ENCODE measurements at places on chromosomes 12 and 14.

DNA sequence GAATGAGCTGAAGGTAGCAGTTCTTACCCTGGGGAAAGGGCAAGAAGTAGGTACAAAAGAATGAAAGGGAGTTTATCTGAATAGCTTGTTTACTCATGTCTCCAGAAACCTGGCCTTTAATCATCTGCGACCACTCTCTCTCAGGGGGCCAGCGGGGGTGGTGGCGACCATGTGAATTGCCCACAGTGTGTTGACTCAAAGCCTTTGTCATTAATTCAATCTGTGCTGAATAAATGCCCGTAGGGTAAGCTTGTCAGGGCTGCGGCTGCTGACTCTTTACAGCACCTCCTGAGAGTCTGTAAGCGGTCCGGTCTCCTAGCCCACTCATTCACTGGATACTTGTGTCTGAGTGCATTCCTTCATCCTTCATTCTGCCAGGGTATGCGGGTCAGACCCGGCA is 874.4 kb downstream of the SLC6A15 start:
- DNase-seq, result no peak

DNA sequence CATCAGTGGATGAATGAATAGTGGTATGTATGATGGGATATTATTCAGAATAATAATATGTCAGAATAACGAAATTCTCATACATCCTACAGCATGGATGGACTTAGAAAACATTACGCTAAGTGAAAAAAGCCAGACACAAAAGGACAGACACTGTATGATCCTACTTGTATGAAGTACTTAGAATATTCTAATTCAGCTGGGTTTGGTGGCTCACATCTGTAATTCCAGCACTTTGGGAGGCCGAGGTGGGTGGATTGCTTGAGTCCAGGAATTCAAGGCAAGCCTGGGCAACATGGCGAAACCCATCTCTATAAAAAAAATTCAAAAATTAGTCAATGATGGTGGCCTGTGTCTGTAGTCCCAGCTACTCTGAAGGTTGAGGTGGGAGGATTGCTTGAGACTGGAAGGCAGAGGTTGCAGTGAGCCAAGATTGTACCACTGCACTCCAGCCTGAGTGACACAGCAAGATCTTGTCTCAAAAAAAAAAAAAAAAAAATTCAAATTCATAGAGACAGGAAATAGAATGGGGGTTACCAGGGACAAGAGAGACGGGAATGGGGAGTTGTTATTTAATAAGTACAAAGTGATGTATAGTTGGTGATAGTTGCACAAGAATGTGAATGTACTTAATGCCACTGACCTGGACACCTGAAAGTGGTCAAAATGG is 132.3 kb downstream of the CHST11 start:
- no peak for DNase-seq

DNA sequence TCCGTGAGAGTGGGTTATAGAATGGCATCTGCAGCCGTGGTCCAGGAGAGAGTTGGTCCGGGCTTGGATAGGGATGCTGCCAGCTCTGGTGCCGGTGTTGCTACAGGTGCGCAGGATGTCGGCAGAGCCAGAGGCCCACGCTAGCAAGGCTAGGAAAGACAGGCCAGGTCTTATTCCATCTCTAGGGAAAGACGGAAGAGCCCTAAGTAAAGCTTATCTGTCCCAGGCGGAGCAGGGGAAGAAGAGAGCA is 485 bp upstream of the PSME1 start:
- no peak for DNase-seq

GRCh38 chr12:14387219-14387871 is 21.9 kb downstream of the ATF7IP start:
- no peak for DNase-seq

DNA sequence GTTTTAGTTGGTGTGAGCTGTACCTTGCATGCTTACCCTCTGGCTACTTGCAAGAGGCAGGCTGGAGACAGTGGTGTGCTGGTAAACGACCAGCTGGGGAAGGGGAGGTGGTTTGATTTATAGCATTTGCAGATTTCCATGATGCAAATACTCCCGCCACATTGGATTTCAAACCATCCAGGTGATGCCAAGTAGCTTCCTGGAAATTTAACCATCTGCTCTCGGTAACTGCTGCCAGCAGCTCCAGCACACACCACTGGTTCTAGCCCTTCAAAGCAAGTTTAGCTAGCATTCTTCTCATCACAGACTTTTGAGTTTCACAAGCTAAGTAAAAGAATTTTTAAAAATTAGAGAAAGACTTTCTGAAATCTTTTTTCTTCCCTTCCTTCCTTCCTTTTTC is 104.5 kb upstream of the AMIGO2 start:
- no peak for DNase-seq

- DNase-seq, result no peak
These were observed 129.0 kb downstream of the RBM19 start for GRCh38 chr12:113837084-113837483.

GRCh38 chr14:83342590-83342989 is 1808.9 kb upstream of the SEL1L start:
- DNase-seq, result no peak

- DNase-seq, result no peak
These were observed 104.8 kb upstream of the DIO3 start for GRCh38 chr14:101456246-101457175.

GRCh38 chr14:94724993-94725392 is 44.9 kb downstream of the GSC start:
- no peak for DNase-seq

GRCh38 chr14:21917699-21918436 is 244.2 kb upstream of the OR4E1 start:
- no peak for DNase-seq

GRCh38 chr12:8784290-8784888 is 38.0 kb upstream of the A2ML1 start:
- DNase-seq, result no peak

DNA sequence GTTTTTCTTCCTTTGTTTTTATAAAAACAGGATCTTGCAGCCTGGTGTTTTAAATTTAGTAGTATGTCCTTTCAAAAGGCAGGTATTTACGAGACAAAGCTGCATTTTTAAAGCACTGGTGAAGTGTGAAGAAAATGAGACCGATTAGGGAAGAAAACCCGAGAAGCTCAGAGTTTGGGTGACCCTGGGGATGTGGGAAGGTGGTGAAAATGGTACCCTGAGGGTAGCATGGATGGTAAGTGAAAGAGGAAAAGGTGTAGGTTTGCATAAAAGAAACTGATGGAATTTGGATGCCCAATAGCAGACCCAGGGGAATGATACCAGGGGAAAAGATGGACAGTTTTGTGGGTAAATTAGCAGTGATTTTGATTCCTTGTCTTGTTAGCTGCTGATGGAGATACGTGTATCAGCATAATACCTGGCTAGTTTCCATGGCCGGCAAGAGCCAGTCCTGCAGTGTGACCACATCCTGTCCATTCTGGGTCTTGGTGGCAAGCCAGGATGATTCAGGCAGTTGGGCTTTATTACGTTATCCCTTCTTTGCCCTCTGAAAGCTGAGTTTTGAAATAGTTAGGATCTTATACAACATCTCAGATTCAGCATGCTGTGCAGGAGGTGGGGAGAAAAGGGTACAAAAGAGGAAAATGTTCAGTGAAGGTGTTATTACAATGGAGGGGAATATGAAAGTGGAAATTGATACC is 8.9 kb downstream of the BICD1 start:
- DNase-seq, result no peak

GRCh38 chr12:53709671-53710070 is 17.6 kb downstream of the CALCOCO1 start:
- no peak for DNase-seq

GRCh38 chr12:9707864-9708808 is 24.8 kb downstream of the CLECL1 start:
- peak; percentile 44 for DNase-seq

DNA sequence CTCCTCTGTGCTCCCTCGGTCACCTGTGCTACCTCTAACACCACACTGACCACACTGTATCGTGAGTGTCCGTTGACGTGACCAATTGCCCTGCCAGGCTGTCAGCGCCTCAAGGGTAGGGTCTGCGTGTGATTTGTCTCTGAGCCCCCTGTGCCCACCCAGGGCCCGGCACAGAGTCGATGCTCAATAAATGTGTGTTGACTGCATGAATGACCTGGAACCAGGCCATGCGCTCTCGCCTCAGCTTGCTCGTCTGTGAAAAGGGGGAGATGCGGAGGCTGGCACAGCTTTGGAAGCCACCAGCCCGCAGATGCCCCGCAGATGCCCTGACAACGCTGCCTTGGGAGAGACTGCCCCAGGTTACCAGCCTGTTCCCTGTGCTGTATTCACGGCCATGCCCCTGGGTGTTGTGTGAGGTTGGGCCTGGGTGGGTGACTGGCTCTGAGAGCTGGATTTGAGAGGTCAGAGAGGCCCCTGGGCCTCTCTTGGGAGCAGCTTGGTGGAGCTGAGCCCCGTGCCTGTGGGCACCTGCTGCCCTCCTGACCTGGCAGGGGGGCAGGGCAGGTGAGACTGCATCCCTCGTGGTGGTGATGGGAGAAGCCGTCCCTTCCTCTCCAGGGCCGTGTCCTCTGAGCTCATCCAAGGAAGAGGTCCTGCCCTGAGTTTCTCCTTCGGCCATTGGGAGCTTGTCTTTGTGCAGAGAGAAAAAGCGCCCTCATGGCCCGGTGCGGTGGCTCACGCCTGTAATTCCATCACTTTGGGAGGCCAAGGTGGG is 43.2 kb downstream of the CYP46A1 start:
- DNase-seq, result no peak

All from stimulated activated CD4-positive, alpha-beta T cell treated with anti-CD3 and anti-CD28 coated beads, Interleukin-4, amount 100 ng/mL, for 48 hours (primary cell).